Dorsolateral prefrontal cortex (tissue), 122 donors: ENCODE measurements at places on chromosomes 16 and 17. TPM values are rescaled to one million over a fixed set of nuclear protein-coding genes. Genes with fewer than 3 reads are reported as not detected.
A peak's percentile ranks its signal among the peaks of the same experiment; 100 is the strongest.

DNA sequence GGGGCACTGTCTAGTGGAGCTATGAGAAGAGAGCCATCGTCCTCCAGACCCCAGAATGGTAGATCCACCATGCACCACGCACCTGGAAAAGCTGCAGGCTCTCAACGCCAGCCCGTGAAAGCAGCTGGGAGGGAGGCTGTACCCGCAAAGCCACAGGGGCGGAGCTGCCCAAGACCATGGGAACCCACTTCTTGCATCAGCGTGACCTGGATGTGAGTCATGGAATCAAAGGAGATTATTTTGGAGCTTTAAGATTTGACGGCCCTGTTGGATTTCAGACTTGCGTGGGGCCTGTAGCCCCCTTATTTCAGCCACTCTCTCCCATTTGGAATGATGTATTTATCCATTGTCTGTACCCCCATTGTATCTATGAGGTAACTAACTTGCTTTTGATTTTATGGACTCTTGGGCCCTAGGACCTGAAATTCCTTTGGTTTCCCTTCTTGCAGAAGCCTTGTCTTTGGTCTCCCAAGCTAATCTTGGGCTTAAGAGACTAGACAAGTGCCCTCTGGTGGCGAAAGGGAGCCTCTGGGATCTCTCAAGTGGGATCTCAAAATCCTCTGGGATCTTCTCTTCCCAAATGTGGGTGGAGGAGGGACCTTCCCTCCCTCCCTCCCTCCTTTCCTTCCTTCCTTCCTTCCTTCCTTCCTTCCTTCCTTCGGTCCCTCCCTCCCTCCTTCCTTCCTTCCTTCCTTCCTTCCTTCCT lies 58.2 kb upstream of the HAPSTR1 start:
- peak; percentile 64 for DNase-seq

SCGB1C2 gene
- total RNA-seq: not detected

DNA sequence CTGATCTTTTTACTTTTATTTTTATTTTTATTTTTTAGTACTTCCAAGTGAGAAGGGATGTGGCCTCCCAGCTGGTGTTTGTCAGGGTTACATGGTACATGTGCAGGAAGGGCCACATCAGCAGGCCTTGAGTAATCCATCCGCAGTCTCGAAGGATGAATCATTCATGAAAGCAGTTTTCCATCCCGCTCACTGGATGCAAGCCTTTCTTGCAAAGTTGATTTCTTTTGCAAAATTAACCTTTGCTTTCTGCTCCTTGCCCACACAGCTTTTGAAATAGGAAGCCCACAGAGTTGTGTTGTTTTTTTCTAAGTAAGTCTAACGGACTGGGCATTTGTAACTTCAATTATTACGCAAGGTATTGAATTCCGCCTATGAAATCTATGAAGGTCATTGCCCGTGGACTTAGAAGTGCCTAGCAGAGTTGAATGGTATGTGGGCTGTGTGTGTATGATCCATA lies 157.4 kb downstream of the PRKCA start:
- no peak for DNase-seq

DNA sequence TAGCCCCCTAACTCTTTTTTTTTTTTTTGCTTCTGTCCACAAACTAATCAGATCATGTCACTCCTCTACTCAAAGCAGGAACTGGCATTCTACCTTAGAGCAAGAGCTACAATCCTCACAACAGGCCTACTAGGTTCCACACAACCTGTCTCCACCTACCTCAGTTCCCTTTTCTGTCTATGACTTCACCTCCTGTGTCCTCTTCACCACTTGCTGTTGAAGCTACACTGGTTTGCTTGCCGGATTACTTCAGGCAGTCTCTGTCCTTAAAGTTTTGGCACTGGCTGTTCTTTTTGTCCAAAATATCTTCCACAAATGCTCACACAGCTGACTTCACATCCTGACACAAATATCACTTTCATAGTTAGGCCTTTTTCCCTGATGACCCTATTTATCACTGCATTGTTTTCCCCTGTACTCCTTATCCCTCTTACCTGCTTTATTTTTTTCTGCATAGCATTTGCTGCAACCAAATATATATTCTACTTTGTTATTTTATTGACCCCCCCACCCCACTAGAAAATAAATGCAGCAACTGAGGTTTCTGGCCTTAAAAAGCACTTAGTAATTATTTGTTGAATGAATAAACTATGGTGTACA lies 72.0 kb downstream of the KANSL1 start:
- no peak for DNase-seq

DNA sequence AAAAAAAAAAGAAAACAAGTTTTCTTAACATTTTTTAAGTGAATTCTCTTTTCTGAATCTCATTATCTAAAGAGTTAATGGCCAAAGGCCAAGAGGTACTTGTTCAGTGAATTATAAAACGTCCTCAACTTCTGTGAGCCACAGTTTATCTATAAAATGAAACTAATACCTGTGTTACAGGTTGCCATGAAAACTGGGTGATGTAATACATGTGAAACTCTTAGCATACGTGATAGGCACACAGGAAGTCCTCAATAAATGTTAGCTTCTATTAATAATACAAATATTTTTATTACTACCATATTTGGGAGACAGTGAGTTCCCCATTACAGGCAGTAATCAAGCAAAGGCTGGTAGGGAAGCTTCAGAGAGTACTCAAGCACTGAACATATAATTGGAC lies 13.5 kb upstream of the INPP5K start:
- DNase-seq: no peak

DNA sequence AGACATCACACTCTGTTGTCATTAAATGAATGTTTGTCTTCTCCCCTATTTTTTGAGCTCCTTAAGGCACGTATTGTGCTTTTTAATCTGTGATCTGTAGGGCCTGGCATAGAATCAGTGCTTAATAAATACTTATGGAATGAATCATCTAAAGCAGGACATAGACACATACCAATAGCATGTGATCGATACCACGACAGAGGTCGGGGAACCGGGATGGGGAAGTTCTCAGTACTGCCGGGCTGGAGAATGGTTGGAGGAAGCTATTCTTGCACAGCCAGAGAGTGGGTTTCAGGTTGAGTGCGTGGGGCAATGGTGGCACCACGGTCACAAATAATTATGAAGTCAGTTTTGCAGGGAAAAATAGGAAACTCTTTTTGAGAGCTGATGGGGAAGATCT lies 26.8 kb downstream of the NLRP1 start:
- no peak for DNase-seq

DNA sequence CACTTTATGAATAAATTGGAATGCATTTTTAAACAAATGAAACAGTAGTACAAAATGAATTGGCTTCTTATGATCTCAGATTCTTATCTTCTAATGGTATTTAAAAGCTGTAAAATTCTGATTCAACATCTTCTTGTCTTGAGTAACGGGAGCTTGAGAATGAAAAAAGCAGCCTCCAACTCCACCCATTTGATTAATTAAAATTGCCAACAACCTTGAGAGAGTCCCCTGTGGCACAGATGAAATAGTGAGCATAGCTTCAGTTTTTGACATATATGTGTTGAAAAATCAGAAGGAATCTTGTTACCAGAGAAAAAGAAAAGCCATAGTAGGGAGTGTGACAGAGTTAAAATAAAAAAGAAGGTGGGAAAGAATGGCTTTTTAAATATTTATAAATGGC lies 1426.1 kb upstream of the CDH8 start:
- DNase-seq: no peak

DNA sequence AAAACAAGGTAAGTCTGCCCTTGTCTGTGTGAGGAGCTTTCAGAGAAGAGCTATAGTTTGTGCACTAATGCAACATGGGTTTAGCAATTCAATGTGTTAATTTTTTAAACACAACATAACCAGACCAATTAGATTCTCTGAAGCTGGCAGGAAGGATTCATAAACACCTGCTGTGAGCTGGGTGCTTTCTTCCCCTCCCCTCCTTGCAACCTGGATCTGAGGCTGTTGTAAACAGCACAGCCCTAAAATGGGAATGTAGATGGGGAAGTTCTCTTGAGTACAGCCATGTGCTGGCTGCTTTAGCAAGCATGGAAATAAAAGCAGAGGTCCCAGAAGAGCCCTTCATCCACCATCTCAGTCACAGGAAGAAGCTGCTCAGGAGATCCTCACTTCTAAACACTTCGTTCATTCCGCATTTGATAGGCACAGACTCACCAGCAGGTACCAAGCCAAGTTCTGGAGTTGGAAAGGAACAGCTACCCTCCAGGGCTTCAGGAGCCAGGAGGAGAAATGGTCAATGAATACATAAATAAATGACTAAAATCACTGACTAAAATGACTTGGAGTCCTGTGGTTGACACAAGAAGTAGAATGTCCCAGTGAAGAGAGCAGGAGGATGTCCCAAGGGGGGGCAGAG lies 21.7 kb downstream of the AXIN2 start:
- DNase-seq: no peak

GINS2 gene
- 1.1 TPM for total RNA-seq

DRC3 gene
- total RNA-seq: 2.9 TPM

GRCh38 chr17:81071761-81072741 lies 37.1 kb downstream of the BAIAP2 start:
- no peak for DNase-seq

FGF11 gene
- 9.6 TPM for total RNA-seq

- DNase-seq: no peak
Observed at GRCh38 chr16:89491238-89491869, 993 bp upstream of the ANKRD11 start.

GNG13 gene
- total RNA-seq: 5.3 TPM

- no peak for DNase-seq
Observed at GRCh38 chr16:29231244-29231643, 175.3 kb downstream of the NPIPB11 start.

- no peak for DNase-seq
Observed at GRCh38 chr16:11253009-11253994, 2.7 kb downstream of the SOCS1 start.

GRCh38 chr16:12162151-12162985 lies 185.8 kb downstream of the SNX29 start:
- DNase-seq: no peak

DNA sequence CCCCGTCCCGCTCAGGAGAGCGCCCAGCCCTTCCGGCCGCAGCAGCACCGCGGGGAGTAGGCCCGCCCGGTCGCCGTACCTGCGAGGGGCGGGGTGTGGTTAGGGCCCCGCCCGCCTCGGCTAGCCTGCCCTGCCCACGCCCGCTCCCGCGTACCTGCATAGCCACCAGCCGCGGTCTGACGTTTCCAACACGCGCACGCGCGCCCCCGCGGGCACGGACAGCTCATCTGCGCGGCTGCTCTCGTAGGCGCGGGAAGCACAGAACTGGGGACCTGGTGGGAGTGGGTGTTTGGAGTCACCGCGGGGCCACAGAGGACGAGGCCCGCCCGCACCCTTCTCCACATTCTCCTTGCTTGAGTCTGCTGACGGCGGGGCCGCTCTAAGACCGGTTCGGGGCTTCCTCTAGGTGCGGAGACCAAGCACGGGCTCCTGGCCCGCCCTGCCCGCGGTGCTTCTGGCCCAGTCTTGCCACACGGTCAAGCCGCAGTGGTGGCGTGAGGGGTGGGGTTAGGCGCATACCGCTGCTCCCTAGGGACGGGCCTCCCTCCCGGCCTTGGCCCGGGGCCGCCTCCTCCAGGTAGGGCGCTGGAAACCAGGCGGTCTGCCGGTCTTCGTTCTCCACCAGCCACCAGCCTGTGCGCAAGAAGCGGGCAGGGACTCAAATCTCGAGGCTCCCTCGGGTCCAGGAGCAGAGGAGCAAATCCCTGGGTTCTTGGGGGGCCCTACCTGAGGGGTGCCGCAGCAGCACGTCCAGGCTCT lies 1.8 kb downstream of the NOXO1 start:
- no peak for DNase-seq

DNA sequence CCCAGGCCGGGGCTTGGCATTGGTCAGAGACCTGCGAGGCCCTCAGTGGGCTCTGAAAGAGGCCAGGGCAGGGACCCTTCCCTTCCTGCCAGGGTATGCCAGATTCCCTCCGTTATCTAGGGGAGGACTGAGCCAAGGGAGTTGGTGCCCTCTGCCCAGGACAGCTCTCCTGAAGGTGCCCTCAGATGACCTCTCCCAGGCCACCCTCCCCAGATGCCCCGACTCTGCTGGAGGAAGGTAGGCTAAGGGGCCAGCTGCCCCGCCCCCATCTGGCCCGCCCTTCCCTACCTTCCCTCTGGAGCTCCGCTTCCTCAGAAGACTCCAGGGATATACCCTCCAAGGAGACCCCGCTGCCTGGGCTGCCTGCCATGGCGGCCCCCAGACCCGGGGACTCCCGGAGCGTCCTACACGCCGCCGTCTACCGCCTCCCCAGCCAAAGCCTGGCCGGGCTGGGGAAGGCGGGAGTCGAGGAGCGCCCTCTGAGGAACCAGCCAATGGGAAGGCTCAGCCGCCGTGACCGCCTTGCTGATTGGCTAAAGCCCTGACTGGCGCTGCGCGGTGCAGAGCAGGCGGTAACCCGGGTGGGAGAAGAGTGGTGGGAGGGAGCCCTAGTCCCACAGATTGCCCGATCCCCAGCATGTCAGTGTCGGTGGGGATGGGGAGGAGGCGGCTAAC lies 7.0 kb downstream of the MPP2 start:
- DNase-seq: peak; percentile 90

KREMEN2 gene
- not detected for total RNA-seq

DNA sequence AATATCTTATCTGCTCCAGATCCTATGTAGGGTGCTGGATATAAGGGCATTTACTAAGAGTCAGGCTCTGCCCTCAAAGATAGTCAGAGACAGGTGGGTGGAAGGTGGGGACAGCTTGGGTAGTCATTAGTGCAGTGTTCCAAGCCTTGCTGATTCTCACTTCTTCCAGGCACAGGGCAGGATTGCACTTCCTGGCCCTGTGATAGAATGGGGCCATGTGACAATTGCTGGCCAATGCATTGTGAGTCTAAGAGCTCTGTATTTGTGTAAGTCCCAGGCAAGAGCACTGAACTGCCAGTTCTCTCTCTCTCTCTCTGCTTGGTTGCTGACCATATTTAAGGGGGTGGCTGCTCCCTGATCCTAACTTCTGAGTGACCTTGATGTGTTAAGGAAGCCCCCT lies 112.1 kb downstream of the C16orf78 start:
- DNase-seq: no peak

TAT gene
- total RNA-seq: not detected

DNA sequence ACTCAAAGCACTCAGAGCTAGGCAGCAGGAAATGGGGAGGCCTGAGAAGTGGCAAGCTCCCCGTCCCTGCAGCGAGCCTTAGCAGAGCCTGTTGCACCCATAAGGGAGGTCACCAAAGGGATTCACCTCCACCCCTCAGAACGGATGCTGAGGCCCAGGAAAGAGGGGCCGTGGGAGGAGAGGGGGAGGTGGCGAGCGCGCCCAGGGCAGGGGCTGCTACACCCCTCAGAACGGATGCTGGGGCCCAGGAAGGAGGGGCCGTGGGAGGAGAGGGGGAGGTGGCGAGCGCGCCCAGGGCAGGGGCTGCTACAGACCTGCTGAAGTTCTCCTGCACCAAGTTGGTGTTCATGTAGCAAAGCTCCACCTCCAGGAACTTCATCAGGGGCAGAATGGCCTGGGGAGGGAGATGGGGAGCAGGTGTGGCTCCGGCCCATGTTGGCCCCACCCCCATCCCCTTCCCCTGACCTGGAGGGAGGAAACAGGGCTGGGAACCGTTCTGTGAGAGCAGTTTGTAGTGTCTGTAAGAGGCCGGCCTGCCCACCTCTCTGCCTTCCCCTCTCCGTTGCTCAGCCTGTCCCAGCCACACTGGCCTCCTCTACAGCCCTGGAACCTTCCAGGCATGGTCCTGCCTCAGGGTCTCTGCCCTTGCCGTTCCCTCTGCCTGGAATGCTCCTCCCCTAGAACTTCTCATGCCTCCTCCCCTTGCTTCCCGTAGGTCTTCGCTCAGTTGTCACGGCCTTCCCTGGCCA lies 11.4 kb downstream of the UNC13D start:
- DNase-seq: no peak

GRCh38 chr16:17382514-17382913 lies 88.2 kb downstream of the XYLT1 start:
- no peak for DNase-seq

GRCh38 chr16:29302976-29303375 lies 103.5 kb downstream of the NPIPB11 start:
- DNase-seq: no peak
